ENCODE measurements at places on chromosomes 7 and 10.

DNA sequence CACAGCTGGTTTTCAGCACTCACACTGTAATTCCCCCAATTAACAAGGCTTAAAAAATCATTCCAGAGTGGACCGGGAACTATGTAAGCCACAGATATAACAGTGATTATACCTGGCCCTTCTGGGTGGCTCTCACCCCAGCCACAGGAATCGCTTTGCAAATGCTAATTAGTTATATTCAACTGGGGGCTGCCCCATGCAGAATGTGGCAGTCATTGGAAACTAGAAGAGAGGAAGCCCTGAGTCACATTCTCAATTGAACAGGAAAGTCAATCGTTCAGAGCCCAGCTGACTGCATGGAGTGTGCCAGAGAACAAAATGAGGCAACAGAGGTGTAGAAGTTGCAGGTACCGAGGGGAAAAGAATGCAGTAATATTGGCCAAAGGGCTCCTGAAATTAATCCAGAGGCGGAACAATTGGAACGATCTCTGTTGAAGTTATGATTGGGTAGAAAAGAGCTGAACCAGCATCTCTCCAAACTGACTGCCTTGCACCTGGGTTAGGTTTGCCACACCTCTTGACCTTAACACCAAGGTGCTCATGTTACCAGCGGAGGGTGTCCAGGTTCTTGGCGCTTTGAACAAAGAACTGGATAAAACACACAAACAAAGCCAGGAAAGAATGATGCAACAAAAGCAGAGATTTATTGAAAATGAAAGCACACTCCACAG lies 909.7 kb upstream of the AUTS2 start:
- no peak for DNase-seq

GRCh38 chr10:110944792-110945396 lies 25.5 kb downstream of the SHOC2 start:
- DNase-seq: no peak

- DNase-seq: no peak
These were observed 33.7 kb upstream of the CFAP46 start for GRCh38 chr10:132975831-132976682.

- DNase-seq: no peak
These were observed 167.3 kb upstream of the KLF14 start for GRCh38 chr7:130901209-130901783.

DNA sequence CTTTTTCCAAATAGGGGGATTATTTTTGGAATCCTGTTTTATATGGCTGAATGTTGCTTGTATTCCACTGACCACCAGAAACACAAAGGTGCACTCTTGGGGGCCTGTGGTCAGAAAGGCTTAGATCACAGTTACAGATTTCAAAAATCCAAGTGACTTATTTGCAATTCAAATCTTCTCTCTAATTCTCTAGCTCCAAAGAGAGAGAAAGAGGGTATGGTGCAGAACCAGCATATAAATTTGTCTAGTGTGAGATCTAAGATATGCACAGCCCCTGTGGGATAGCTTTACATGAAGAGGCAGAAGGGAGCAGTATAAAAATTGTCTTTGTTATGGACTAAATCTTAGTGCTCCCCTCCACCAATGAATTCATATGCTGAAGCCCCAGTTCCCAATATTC lies 1121.7 kb upstream of the CELF2 start:
- DNase-seq: no peak

- no peak for DNase-seq
These were observed 358.2 kb upstream of the NPVF start for GRCh38 chr7:25586513-25586912.

Data from T-helper 22 cell (primary cell).